Activated T-helper 2 cell treated with anti-CD3 and anti-CD28 coated beads, Interferon-gamma antibody, Interleukin-2, Interleukin-4, amounts not matched to agents 10 μg/mL and 5 μg/mL and 100 μg/mL, durations not matched to agents 14 hours and 24 hours and 36 hours (primary cell): ENCODE measurements at places on chromosomes 13 and 19.

- DNase-seq, result peak; percentile 49
Observed at GRCh38 chr19:38224014-38224862, at the start of gene DPF1. Gene DPF1 (minus strand): TSS chr19:38224222. CDS start chr19:38224142, 80 bp downstream.

GRCh38 chr13:112885782-112886268 lies 83.2 kb upstream of the MCF2L start:
- DNase-seq, result no peak

DNA sequence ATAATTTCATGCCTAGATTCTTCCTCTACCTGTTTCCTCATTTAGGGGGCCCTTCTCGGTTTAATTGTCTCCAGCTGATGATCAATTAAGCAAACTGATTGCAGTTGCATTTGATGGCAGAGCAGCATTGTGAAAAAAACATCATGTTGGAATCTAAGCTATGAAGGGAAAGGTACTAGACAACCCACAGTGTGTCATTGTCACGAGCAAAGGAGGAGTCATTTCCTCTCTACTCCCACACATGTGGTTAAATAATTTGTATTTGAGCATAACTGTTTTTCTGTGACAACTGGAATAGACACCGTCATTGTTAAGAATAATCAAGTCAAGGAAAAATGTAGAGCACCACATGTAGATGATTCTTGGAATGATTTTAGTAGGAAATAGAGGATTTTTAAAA lies 240.3 kb downstream of the DCT start:
- DNase-seq, result no peak

GRCh38 chr13:36454987-36455386 lies 22.7 kb downstream of the CCNA1 start:
- no peak for DNase-seq

- DNase-seq, result no peak
Observed at GRCh38 chr13:56906909-56907308, 233.8 kb upstream of the PRR20A start.

DNA sequence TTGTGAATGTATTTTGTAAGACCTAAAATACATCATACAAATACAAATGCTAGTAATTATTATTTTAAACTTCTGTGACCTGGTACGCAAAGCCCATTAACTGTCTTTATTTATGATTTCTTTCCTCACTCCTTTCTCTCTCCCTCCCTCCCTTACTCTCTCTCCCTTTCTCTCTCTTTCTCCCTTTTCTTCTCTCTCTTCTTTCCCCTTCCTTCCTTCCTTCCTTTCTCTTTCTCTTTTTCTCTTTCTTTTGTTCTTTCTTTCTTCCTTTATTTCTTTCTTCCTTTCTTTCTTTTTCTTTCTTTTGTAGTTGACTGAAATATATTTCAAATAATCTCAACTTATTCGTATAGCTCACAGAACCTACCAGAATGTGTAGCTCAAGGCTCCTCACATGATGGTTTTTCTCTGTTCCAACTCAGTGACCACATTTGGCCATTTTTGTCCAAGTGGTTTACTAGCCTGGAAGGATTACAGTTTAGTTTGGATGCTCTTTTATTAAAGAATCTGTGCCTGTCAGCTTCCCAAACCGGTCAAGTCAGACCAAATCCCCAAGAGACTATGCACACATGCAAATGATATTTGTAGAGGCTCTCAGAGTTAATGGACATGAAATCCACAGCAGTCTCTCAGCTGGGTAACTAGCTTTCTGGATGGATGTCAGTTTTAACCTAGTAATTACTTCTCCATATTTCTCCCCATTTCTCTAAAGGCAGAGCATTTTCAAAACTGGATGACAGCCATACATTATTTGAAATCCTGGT lies 71.7 kb downstream of the POSTN start:
- DNase-seq, result no peak

DNA sequence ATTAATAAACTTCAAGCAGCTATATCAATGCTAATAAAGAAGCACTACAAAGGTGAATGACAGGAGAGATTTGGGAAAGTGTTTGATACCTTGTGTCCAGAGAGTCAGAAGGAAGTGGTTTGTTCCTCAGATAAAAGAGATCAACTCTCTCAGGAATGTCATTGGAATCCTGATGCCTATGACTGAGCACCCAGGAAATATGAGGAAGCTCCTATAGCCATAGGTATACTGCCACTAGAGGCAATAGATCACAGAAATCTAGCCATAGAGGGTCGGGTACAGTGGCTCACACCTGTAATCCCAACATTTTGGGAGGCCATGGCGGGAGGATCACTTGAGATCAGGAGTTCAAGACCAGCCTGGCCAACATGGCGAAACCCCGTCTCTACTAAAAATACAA lies 612.6 kb downstream of the DACH1 start:
- no peak for DNase-seq

DNA sequence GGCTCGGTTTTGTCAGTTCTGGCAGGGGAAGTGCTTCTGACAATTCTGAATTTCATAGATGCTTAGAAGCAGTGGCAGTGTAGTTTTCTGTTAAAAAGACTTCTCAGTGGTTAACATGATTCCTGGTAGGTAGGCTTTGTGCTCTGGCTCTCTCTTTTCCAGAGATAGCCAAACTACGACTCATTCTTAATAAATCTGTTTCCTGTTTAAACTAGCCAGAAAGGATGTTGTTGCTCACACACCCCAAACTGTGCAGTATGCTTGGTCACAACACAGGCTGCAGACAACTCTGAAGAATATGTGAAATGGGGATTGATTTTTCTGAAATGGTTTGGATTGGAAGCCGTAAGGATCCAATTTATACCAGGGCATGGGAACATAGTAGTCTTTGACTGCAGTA lies 711.5 kb downstream of the PCDH17 start:
- no peak for DNase-seq

- no peak for DNase-seq
Observed at GRCh38 chr19:18109341-18109732, 11.8 kb downstream of the MAST3 start.
